ENCODE measurements at places on chromosomes 5 and 9. TPM values are rescaled to one million over a fixed set of nuclear protein-coding genes. Genes with fewer than 3 reads are reported as not detected.

DNA sequence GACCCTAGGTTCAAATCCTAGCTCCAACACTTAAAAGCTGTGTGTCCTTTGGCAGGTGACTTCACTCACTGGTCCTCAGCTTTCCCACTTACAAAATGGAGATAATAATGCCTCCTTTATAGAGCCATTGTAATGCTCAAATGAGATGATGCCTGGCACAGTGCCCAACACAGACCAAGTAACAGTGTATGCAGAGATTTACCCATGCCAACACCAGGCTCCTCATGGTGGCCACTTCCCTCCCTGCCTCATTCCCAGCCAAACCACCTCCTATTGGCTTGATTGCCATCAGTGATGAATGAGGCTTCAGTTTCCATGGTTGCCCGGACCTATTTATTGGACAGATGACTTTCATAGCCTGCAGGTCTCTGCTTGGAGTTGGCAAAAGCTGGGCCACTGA, 469.4 kb downstream of the CDK5RAP2 start:
- DNase-seq, result no peak

The NAIP gene
- 5.1 TPM for total RNA-seq

- DNase-seq, result peak; percentile 58
These were observed 4.3 kb downstream of the SMIM33 start for GRCh38 chr5:139474890-139475791.

- no peak for DNase-seq
These were observed 2.6 kb upstream of the NIPAL4 start for GRCh38 chr5:157457391-157457790.

The TRAF1 gene
- 4.2 TPM for total RNA-seq

Data from astrocyte (in vitro differentiated cells and primary cell).